ENCODE measurements at places on chromosomes 5 and 9.

DNA sequence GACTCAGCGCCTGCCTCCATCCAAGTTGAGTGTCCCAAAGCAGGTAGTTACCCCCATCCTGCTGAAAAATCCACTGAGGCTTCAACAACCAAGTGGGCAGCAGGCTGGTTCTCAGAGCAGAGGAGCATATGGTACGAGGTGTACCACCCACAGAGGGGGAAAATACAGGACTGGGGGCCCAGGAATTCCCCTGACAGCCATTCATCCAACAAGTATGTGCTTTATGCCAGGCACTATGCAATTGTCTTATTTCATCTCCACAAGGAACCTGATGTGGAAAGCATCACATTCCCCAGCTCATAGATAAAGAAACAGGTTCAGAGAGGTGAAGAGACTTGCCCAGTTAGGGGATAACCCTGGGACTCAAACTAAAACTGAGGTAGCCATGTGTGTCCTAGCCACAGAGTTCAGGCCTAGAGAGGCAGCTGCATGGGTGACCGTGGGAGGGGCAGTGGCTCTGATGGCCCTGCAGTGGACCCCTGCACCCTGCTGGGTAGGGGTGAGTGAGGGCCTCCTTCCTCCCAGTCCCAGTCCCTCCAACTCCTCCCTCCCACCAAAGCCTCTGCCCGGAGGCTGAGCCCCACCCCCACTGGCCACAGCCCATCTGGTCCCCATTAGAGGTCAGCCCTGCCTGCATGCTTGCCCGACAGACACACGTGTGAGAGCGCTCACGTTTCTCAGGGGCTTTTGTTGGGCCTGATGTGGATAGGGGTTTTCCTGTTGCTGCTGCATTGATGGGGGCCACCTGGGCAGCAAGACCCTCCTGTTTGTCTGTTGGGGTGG lies 11.5 kb downstream of the PDLIM4 start:
- DNase-seq: no peak

DNA sequence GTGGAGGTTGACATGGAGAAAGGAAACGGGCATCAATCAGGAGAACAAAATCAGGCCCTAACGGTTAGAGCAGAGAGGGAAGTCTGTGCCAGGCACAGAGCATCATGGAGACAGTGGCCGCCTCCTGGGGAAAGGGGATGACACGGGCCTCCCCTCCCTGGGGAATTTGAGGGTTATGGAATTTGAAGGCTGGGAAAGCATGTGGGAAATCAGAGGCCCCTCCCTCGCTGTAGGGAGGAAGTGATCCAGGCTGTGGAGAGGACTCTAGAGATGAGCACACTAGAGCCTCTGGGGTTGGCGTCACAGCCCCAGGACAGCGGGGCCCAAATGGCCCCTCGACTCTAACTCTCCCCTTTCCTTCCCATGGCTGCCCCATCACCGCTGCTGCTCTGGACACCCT lies 36.7 kb downstream of the PROP1 start:
- DNase-seq: no peak

DNA sequence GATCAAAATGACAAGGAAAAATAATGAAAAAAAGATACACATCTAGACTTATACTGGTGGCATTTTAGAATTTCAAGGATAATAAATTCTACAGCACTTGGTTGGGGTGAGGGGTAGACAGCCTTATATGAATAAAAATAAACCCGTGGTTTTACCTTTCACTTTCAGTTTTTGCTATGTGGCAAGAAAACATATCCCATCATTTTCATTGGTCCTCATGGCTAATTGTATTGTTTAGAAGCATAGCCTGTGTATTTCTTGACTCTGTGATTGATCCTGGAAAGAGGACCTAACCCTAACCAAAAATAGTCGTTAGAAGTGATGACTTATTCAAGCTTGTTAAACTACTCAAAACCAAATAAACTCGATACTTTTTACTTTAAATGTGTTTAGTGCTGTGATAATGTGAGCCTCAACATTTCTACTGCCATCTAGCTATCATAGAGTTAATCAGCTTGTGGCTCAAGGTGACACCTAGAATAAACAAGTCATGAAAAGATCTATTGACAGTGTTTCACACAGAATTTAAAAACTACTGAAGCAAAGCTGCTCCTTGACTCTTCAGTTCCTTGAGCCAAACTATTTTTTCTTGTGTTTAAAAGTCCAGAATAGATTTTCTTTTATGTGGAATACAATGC lies 153.3 kb upstream of the IZUMO3 start:
- DNase-seq: no peak

- DNase-seq: no peak
Measured at GRCh38 chr9:135907006-135907430, 328 bp downstream of the CAMSAP1 start.

GRCh38 chr5:87121304-87122150 lies 146.2 kb upstream of the RASA1 start:
- no peak for DNase-seq

DNA sequence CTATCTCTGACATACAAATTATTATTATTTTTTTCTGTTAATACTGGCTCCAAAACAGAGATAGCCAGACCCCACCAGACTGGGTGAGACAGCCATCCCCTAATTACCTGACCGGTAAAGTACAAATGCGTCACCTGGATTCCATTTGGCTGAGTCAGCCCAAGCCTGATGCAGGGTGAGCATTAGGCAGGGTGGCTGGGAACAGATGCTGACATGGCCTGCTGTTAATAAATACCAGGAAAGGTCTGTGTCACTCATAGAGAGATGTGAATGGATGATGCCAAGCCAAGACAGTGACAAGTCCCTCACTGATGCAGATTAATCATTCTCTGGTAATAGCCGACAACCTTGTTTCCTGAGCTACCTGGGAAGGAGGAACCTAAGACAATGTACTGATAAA lies 183.5 kb downstream of the TRIM32 start:
- DNase-seq: no peak

DNA sequence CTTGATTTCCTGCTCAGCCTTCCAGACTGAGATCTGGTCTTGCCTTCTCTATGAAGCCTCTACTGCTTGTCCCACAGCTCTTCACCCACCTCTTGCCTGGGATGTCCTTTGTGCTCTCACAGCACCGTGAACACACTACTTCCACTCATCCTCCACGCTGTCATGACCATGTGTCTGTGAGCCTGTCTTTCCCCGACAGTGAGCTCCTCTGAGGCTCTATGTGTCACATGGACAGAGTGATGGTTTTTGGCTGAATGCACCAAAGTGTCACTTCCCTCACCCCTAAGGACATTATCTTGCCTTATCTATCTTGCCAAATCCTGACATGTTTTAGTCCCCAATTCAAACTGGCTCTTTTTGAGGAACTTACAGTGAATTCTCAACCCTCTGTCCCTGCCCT lies 11.3 kb downstream of the PHYKPL start:
- no peak for DNase-seq

DNA sequence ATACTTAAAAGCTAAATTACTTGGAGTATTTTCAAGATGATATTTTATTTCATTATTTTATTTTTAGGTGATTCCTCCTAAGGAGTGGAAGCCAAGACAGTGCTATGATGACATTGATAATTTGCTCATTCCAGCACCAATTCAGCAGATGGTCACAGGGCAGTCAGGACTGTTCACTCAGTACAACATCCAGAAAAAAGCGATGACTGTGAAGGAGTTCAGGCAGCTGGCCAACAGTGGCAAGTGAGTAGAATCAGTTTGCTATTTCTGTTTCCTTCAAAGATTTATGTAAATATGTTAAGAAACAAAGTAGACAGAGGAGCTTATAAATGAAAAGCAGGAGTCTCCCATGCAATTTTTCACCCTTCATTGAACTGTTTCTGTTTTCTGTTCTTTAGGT lies 47.8 kb downstream of the KDM4C start:
- DNase-seq: no peak

GRCh38 chr9:116697362-116697761 lies 10.3 kb downstream of the TRIM32 start:
- DNase-seq: no peak

DNA sequence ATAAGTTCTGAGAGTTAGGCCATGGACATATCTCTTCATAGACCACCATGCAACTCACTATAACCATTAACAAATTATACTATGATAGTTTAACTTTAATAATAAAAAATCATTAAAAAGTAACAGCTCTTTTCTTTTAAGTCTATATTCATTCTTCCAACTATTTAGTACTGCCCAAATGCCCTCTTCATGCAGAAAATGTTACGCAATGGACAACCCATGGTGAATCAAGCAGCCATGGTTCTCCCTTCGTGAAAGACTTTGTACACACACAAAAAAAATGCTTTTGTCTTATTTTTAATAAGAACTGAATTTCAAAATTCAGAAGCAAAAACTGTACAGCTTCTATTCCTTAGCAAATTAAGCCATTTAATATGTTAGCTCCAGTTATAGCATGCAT lies 401.1 kb downstream of the EFNA5 start:
- no peak for DNase-seq

DNA sequence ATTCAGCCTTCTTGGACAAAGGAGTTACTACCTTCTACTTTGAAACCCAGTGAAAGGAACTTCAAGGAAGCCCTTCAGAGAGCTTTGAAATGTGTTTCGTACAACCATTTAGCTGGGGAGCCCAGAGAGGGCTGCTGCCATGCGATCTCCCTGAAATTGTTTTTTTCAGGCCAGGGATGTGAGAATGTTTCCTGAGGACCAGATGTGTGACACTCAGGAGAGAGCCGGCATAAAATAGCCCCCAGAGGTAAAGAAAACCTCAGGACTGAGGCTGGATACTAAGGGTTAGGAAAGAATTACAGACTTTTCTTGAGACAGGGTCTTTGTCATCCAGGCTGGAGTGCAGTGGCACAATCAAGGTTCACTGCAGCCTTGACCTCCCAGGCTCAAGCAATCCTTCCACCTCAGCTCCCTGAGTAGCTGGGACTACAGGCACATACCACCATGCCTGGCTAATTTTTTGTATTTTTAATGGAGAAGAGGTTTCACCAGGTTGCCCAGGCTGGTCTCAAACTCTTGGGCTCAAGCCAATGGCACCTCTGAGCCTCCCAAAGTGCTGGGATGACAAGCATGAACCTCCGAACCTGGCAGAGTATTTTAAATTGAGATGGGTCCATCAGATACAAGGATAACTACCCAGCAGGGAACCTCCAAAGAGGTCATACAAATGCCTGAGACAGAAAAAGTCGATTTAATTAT lies 8.4 kb downstream of the RPL37 start:
- no peak for DNase-seq

- no peak for DNase-seq
Measured at GRCh38 chr5:31187591-31187990, 5.9 kb upstream of the CDH6 start.

DNA sequence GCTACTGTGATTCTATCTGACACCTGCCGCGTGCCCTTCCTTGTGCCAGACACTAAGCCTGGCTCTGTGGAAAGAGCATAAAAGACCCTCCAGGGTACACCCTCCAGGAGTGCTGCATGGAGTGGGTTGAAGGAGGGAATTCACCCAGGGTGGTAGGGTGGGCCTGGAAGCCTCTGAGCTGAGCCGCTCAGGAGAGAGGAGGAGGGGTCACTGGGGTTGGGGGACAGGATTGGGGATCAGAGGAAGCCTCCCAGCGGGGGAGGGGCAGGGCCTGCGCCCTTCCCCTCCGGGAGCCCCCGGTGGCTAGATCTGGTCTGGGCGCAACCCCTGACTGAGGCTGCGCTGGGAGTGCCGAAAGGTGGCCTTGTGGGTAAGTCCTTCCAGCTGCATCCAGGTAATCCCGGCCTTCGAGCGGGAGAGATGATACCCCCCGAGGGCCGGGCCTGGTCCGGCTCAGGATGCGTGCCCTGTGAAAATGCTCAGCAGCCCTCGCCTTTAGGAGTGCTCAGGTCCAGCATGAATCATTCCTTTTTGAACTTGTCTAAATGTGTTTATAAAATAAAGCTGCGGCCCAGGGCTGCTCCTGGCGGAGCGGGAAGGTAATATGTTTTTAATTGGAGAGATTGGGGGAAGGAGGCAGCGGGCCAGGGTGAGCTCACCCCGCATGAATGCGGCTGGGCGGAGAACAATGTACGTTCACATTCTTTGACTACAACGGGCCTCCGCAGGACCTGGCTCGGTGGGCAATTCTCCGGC lies 118.1 kb upstream of the SMIM23 start:
- DNase-seq: no peak

- DNase-seq: no peak
Measured at GRCh38 chr5:137937994-137938750, 48.9 kb downstream of the PKD2L2 start.

GRCh38 chr5:107426209-107426608 lies 244.5 kb downstream of the EFNA5 start:
- DNase-seq: no peak

DNA sequence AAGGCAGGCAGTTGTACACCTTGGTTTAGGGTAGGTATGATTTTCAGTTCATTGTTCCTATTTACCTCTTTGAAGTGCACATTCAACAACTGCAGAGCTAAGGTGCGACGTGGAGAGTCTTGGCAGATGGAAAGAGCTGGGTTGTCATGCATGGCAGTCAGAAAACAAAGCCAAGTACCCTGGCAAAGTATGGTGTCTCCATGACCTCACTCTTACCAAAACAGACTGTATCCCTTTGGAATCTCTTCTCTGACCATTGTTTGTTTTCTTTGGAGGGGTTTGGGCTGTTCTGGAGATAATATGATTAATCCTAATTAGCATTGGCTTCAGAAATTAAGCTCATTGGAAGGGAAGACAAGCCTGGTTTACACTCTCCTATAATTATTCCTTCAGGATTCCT lies 665.7 kb downstream of the DNAH5 start:
- no peak for DNase-seq

- no peak for DNase-seq
Measured at GRCh38 chr5:11619339-11620024, 284.8 kb downstream of the CTNND2 start.

DNA sequence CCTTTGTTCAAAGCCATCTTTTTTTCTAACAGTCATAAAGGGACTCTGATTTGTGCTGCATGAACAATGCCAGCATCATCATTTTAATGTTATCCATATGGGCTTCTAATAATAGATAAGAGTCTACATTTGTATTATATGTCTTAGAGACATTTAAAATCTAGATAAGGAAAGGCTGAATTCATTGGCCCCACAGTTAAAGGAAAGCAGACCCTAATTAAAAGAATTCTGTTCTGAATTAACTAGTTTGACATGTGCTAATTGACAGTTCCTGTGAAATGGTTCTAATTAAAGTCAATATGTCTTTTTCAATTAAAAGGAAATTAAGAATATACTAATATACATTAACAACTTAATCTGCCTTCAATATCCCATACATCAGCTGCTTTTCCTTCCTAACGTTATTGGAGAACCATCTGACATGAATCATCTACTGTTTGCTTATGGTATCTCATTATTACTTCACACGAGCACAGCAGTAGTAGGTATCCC lies 104.7 kb downstream of the NR2F1-AS1 start:
- DNase-seq: no peak
